ENCODE measurements at places on chromosomes 5 and 9.

- no peak for DNase-seq
Measured at GRCh38 chr5:36150676-36151433, 832 bp downstream of the LMBRD2 start.

DNA sequence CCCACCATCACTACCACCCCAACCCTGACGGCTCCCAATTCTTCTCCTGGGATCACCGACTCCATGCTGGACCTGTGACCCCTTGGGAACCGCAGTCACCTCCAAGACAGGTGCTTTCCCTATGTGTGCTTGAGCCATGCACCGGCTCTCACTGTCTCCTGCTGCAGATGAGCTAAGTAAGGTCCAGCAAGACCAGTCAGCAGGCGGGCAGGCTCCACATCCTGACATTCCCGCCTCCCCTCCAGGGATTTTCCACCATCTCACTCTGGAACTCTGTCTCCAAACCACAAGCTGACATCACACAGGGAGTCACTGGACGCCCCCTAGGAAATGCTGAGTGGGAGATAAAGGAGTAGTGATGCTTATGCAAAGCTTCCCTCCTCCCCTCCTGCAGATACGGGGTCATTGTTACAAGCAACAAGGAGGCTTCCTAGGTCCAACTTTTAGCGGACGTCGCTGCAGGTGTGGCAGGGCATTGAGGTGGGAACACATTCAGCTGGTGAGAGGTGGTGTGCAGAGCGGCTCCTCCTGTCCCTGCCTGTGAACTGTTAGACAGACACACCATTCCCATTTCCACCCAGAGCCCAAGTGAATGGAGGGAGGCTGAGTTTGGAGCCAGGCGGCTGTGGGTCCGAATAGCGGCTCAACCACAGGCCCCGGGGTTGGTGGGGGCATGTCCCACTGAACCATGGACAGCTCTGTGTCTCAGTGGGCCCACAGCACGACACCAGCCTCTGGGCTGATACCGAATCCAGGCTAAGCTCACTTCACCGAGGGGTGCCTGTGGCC, 129.2 kb upstream of the PHYKPL start:
- DNase-seq, result no peak

DNA sequence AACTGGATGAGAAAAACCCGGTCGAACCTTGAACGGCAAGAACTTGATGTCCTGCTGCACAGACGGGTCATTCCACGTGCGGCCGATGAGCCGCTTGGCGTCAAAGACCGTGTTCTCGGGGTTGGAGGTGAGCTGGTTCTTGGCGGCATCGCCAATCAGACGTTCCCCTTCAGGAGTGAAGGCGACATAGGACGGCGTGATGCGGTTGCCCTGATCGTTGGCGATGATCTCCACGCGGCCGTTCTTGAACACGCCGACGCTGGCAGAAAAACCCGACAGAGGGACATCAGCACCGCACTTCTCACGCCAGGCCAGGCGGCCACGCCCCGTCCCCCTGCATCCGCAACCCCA, 519 bp downstream of the HSPA5 start:
- no peak for DNase-seq

DNA sequence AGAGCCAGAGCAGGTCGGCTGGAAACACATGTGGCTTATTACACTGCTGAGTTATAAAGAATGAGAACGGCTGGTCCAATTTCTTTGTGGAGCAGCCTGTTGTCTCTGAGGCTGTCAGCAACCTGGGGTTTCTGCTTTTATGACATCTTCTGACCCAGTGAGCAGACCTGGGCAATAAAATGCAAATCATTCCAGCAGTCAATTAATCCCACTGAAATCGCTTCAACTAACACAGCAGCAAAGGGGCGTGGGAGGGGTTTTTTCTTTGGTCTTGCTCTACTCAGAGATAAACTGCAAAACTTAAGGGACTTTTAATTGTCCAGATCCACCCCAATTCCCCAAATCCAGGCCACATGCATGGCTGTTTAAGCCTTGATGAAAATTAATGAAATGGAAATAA, 215.7 kb downstream of the SLIT3 start:
- no peak for DNase-seq
